Right renal pelvis (tissue), 4 donors: ENCODE measurements at places on chromosomes 6 and 20. TPM values are rescaled to one million over a fixed set of nuclear protein-coding genes. Genes with fewer than 3 reads are reported as not detected.

FRK gene
- 5.7 TPM for polyA plus RNA-seq

DNA sequence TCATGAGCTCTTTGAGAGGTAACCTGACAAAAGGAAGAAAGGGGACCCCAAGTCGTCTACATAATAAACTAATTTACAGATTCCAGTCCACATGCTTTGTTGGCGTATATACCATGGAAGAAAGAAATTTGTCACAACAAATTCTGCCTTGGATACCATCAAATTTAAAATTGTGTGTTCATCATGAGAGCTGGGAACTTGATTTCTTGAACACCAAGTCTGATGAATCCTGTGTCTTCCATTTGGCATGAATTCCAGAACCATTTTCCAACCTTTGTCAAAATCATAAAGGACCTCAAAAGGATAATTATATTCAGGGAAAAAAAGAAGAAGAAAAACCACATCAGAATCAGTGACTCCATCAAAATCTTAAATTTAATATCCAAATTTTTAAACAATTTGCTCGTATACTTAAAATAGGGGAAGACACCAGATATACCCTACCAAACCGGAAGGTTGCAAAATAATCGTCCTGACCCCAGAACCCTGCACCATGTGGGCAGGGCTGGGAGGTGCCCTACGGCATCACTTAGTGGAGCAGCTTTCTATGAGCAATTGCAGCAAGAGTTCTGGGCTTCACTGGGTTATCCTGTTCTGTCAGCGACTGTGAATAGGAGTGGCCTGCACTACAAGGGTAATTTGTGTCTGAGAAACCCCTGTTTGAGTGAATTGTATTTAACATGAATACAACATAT lies 74.1 kb upstream of the INSM1 start:
- no peak for DNase-seq

GRCh38 chr20:47783828-47784598 lies 1.3 kb downstream of the SULF2 start:
- no peak for DNase-seq

- no peak for DNase-seq
Observed at GRCh38 chr6:39446909-39447308, 124.4 kb upstream of the KCNK16 start.
